ENCODE measurements at places on chromosomes 11 and 22. TPM values are rescaled to one million over a fixed set of nuclear protein-coding genes. Genes with fewer than 3 reads are reported as not detected.
A peak's percentile ranks its signal among the peaks of the same experiment; 100 is the strongest.

The MCM5 gene
- total RNA-seq, result 233 TPM

The ELMOD1 gene
- total RNA-seq, result not detected

GRCh38 chr11:125223901-125224361 is 59.4 kb downstream of the PKNOX2 start:
- H3K36me3 ChIP-seq, result no peaks in the 10 kb centered on the region
- no peak overlapping the region for H3K4me3 ChIP-seq
- no peak for DNase-seq
- no peaks in the 10 kb centered on the region for H3K27me3 ChIP-seq
- no peak overlapping the region for H3K27ac ChIP-seq

DNA sequence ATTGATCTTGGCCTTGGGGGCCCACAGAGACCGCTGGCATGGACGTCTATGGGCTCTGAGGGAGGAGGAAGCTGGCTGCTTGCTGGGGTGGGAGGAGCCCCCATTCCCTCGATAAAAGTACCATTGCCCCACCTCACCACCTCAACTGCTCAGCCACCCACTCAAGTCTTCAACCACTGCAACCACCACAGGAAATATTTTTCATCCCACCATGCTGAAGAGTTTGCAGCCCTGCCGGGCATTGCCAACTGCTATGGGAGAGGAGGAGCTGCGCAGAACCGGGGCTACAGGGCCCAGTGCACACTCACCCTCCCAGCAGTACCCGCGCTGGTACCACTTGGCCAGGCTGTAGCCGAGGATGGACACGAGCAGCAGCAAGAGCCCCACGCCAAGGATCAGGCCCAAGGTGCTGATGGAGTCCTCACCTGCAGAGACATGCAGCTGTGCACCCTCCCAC is 29.2 kb downstream of the IL10RA start:
- H3K27ac ChIP-seq, result peak overlapping the region; percentile 82
- no peaks in the 10 kb centered on the region for H3K27me3 ChIP-seq
- no peak for DNase-seq
- peaks cover 44% of the 10 kb centered on the region for H3K36me3 ChIP-seq

- no peak overlapping the region for H3K4me3 ChIP-seq
- no peaks in the 10 kb centered on the region for H3K36me3 ChIP-seq
- no peaks in the 10 kb centered on the region for H3K4me1 ChIP-seq
- peaks cover 3% of the 10 kb centered on the region for H3K27me3 ChIP-seq
Observed at GRCh38 chr11:10716122-10716521, 22.6 kb upstream of the IRAG1 start.

DNA sequence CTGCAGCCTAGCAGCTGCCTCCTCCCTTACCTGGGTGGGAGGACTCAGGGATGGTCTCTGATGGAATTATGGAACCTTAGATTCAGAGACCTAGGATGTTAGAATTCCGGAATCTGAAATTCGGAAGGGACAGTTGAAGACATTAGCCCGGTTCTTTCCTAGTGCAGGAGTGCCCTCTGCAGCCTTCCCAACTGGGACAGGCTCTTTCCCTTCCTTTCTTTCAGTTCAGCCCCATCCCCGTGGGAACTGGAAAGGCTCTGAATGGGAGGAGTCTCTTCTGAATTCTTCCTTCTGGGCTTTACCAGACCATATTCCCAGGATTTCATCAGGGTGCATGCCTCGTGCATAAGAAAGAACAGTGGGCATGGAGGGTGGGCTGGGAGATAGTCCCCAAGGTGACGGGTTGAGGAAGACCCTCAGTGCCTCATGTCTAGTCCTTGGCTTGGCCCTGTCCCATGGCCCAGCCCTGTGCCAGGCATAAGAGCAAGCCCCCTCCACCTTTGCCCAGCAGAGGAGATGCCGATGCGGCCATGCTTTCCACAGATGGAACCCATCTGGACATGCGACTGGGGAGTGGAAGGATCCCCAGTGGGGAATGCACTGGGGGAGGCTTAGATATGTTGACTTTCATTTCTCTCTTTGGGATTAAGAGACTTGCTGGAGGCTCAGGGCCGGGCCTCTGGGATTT is 14.4 kb downstream of the DNAJB13 start:
- no peak for DNase-seq
- no peaks in the 10 kb centered on the region for H3K27me3 ChIP-seq
- H3K4me1 ChIP-seq, result peaks cover 35% of the 10 kb centered on the region
- peak overlapping the region; percentile 5 for H3K4me3 ChIP-seq
- H3K27ac ChIP-seq, result no peak overlapping the region
- no peaks in the 10 kb centered on the region for H3K36me3 ChIP-seq

The ZNF214 gene
- total RNA-seq, result not detected

Measured in activated CD4-positive, alpha-beta T cell treated with anti-CD3 and anti-CD28 coated beads, Interleukin-2, amount 10 ng/mL, durations not matched to agents 7 days and 5 days (primary cell).